HT-29 (cell line): ENCODE measurements at places on chromosomes 6 and 20. TPM values are rescaled to one million over a fixed set of nuclear protein-coding genes. Genes with fewer than 3 reads are reported as not detected.

Gene PNPLA1
- total RNA-seq = 0.23 and 0.38 TPM in 2 replicates

Gene DEFB124
- not detected in 2 replicates for total RNA-seq

Gene HTR1E
- total RNA-seq = not detected in 2 replicates

Gene C6orf141
- 36.8 and 45.8 TPM in 2 replicates for total RNA-seq

Gene ULBP2
- 3.2 and 5.3 TPM in 2 replicates for total RNA-seq

Gene MYCT1
- not detected in 2 replicates for total RNA-seq

Gene TNF
- total RNA-seq = 0.08 TPM in 1 of 2 replicates, not detected in the other

Gene USP49
- 2.0 and 2.9 TPM in 2 replicates for total RNA-seq

Gene ABT1
- total RNA-seq = 27.0 and 32.2 TPM in 2 replicates

Gene TBC1D22B
- total RNA-seq = 7.8 and 8.2 TPM in 2 replicates

Gene MED23
- total RNA-seq = 6.5 and 6.7 TPM in 2 replicates

Gene LCA5
- 0.29 and 0.36 TPM in 2 replicates for total RNA-seq

Gene C4B
- 1.4 and 1.9 TPM in 2 replicates for total RNA-seq

Gene PSORS1C1
- 1.1 and 1.2 TPM in 2 replicates for total RNA-seq

Gene ASIP
- not detected in 2 replicates for total RNA-seq

Gene SLCO4A1
- 78.8 and 83.4 TPM in 2 replicates for total RNA-seq

Gene HSPA12B
- total RNA-seq = not detected in 2 replicates

Gene JAG1
- total RNA-seq = 13.9 and 15.5 TPM in 2 replicates

Gene FAM83D
- 88.0 and 90.6 TPM in 2 replicates for total RNA-seq

Gene STMND1
- not detected in 2 replicates for total RNA-seq

Gene BPI
- not detected in 2 replicates for total RNA-seq

Gene LAMA4
- not detected in 2 replicates for total RNA-seq

Gene IL17A
- not detected in 2 replicates for total RNA-seq

Gene FOXA2
- total RNA-seq = 9.1 and 9.4 TPM in 2 replicates

Gene NRN1
- 0.39 TPM in 1 of 2 replicates, not detected in the other for total RNA-seq

Gene SLC29A1
- 30.8 and 33.4 TPM in 2 replicates for total RNA-seq

Gene CYP39A1
- 0.94 and 1.3 TPM in 2 replicates for total RNA-seq

Gene CLPSL2
- not detected in 2 replicates for total RNA-seq

Gene AVP
- not detected in 2 replicates for total RNA-seq

Gene DZANK1
- total RNA-seq = 0.83 and 1.5 TPM in 2 replicates

Gene ZKSCAN8
- total RNA-seq = 5.3 and 5.7 TPM in 2 replicates
